ENCODE measurements at places on chromosomes 13 and 19. TPM values are rescaled to one million over a fixed set of nuclear protein-coding genes. Genes with fewer than 3 reads are reported as not detected.

DNA sequence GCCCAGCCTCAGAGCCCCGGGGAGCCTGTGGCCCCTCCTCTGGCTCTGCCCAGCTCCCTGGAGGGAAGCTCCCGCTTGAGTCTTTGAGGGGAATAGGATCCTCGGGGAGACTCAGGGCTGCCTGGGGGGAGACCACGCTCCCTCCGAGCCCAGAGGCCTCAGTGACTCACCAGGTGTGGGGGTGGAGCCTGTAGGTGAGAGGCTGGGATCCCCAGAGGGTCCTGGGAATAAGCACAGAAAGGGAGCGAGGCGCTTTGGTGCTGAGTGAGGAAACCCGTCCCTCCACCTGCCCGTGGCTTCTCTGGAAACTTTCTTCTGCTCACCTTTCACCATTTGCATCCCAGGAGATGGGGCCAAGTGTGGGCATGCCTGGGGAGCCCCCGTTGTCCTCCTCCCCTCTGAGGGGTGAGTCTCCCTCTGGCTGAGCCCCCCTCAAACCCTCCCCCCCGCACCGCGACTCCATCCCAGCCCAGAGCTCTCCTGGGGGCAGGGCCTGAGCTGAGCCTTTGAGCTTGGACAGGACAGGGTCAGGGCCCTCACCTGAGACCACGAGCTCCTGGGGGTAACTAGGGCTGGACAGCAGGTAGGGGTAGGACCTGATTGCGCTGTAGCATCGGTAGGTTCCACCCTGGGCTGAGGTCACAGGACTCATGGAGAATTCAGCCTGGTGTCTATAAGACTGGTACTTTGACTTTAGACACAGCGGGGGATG is 2.7 kb downstream of the LILRB5 start:
- no peak for DNase-seq

- DNase-seq = no peak
Observed at GRCh38 chr13:46598820-46599180, 45.8 kb downstream of the LRCH1 start.

GRCh38 chr19:5036698-5037563 is 68.0 kb downstream of the KDM4B start:
- DNase-seq = peak; percentile 51

GRCh38 chr13:105948143-105948542 is 587.3 kb downstream of the EFNB2 start:
- no peak for DNase-seq

GRCh38 chr19:41225238-41226052 is 6.4 kb downstream of the AXL start:
- DNase-seq = peak; percentile 99

- no peak for DNase-seq
Observed at GRCh38 chr19:37941782-37942515, 34.9 kb downstream of the SIPA1L3 start.

GRCh38 chr19:39917561-39918182 is 16.8 kb downstream of the FCGBP start:
- DNase-seq = no peak

- DNase-seq = no peak
Observed at GRCh38 chr19:677601-678436, 1.6 kb downstream of the FSTL3 start.

- DNase-seq = no peak
Observed at GRCh38 chr19:45045671-45046353, 7.0 kb downstream of the CLASRP start.

GRCh38 chr19:10682397-10683063 is 18.7 kb upstream of the QTRT1 start:
- no peak for DNase-seq

DNA sequence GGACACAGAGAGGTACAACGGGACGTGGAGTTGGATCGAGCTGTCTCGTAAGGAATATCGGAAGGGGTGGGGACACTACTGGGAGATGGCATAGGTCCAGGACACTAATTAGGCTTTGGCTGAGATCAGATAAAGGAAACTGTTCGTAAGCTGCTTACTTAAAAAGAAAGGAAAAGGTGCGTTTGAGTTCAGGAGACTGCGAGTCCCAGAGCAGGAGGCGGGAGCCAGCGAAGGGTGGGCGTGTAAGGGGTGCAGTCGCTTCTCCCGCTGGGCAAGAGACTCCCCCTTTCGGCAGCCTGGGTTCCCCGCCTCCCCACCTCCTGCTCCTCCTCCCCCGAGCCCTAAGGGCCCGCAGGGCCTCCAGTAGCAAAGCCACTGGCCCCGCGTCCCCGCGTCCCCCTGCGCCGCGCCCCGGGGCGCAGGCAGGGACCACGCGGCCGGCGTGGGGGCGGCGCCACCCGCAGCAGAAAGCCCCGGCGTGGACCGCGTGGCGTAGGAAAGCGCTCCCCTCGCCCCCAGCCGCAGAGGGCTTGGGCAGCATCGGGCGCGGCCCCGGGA is 547 bp downstream of the ABCC4 start:
- DNase-seq = peak; percentile 79

- no peak for DNase-seq
Observed at GRCh38 chr13:40094056-40094455, 438.6 kb downstream of the COG6 start.

DNA sequence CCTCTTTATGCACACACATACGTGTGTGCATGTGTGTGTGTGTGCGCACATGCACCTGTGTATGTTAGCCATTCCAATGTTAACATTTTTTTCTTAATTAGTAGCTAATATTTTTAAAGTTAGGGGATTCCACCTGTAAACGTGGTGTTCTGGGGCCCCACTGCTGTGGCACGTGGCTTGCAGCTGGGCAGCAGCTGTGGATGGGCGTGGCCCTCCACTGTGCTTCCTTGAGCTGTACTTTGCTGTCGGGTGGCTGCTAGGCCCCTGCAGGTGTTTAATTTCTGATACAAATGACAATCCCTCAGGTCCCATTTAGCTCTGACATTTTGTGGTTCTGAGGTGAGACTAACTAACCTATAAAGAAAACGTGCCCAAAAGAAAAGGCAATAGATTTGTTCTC is 58.9 kb upstream of the GJB6 start:
- no peak for DNase-seq

- DNase-seq = no peak
Observed at GRCh38 chr19:22595918-22596341, 38.2 kb upstream of the ZNF492 start.

DNA sequence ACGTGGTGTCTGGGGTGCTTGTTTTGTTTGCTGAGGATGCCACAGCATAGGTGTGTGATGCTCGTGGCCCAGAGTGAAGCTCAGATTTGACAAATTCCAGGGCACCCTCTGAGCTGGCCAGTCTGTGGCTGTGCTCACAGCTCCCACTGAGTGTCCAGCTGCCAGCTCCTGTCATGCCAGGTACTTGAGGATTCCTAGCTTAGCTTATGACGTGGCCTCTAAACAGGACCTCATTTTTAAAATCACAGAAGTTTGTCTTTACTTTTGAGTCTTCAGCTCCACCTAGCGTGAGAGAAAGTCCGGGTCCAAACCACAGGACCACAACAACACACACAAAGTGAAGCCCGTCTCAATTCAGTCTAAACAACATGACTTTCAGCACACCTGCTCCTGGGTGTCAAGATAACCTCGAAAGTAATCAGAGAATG is 117.3 kb downstream of the RAB20 start:
- DNase-seq = peak; percentile 77

GRCh38 chr13:110017379-110017778 is 231.0 kb upstream of the IRS2 start:
- peak; percentile 88 for DNase-seq

DNA sequence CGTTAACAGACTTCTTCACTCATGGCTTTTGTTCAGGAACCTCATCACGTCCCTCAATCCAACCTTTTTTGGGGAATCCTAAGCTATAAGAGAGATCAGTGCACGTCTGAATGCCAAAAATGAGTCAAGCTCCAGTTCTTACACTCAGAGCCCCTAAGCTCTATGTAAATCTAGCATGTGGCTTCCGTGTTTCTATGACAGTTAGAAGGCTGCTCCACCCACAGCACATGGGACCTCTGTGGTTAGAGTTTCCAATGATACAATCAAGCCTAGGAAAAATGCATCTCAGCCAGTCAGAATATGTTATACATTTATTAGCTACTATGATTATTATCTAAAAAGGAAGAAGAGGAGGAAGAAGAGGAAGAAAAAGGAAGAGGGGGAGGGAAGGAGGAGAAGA is 135.9 kb downstream of the ENOX1 start:
- no peak for DNase-seq

DNA sequence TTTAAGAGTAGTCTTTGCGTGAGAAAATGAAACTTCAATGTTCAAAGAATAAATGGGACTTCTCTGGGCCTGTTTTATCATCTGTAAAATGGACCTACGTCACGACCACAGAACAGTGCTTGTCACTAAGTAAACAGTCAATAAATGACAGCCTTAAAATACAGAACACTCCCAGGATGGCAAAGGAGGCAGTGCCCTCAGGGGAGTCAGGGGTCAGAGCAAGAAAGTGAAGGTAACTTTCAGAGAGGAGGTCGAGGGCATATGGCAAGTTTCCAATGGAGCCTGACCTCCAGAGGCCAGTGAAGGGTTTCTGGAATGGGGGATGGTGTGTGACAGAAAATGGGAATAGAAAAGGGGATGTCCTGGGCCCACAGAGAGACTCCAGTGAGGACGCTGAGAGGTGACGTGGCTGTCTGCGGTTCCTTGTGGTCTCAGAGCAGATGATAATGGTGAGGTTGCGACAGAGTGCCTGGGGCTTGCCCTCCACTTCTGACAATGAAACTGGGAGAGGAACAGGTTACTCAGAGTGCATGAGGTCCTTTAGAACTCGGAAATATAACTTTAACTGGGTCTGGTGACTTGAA is 91.8 kb downstream of the UBL3 start:
- peak; percentile 23 for DNase-seq

DNA sequence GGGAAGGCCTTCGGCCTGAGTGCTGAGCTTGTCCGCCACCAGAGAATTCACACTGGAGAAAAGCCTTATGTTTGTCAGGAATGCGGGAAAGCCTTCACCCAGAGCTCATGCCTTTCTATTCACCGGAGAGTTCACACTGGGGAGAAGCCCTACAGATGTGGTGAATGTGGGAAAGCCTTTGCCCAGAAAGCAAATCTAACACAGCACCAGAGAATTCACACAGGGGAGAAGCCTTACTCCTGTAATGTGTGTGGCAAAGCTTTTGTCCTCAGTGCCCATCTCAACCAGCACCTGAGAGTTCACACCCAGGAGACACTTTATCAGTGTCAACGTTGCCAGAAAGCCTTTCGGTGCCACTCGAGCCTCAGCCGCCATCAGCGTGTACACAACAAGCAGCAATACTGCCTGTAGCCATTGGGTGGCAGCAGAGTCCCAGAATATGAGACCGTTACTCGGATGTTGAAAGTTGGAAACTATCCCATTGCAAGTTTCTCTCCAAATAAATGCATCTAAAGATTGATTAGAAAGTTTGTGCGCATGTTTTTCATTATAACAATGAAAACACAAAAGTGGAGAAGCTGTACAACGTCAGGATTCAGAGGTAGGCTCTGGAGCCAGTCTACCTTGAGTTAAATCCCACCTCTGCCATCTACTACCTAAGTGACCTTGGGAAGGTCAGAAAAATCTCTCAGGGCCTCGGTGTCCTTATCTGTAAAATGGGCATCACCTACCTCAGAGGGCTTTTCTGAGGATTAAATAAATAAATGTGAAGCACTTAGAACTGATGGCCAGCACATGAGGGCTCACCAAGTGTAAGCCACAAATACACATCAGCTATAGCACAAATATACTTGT is 21.1 kb downstream of the ZNF473 start:
- DNase-seq = peak; percentile 21

DNA sequence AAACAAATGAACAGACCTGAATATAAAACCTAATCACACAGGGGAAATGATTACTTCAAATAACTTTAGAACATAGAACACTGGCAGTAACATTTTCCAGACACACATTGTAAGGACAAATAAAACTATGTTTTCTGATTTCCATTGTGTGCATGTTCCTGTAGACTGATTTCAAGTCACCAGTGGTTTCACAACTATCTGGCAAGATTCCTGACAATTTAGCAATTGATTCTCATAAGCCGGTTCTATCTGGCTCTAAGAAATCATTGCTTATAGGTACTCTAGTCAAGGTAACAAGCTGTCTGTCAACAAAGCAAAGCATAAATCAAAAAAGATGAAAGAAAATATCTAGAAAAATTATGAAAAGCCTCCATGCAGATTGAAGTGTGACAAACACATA is 19.6 kb upstream of the PCCA start:
- peak; percentile 58 for DNase-seq

GRCh38 chr19:18904334-18905057 is 8.5 kb upstream of the CERS1 start:
- no peak for DNase-seq

DNA sequence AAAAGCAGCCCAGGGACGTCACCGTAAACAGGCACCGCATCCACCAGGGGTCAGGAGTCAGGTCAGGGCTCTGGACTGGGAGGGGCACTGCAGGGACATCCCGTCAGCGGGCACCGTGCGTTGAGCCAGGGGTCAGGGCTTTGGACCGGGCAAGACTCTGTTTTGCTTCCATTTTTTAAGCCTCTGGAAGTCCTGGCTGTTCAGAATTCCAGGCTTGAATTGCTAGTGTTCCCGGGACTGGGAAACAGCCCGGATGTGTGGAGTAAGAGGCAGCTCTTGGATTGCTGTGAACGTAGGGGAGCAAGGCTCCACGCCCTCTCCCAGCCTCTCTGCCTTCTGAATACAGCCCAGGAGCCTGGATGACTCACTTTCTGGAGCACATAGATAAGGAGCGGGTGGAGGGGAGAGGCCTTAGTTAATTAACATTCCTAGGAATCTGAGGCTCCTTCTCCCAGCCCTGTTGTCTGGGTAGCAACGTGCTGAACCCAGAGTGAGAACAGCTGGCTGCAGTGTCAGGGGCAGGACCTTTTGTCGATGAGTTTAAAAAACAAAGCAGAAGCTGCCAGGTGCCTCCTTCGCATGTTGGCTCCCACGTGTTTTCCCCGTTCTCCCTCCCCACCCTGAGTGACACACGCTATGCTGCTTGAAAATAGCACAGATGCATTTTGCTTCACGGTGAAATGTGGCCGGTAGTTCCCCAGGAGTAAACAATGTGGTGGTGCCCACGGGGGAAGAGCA is 21.9 kb downstream of the ATP11A start:
- peak; percentile 100 for DNase-seq

- peak; percentile 3 for DNase-seq
Observed at GRCh38 chr13:65914716-65915115, 1315.4 kb downstream of the PCDH9 start.

DNA sequence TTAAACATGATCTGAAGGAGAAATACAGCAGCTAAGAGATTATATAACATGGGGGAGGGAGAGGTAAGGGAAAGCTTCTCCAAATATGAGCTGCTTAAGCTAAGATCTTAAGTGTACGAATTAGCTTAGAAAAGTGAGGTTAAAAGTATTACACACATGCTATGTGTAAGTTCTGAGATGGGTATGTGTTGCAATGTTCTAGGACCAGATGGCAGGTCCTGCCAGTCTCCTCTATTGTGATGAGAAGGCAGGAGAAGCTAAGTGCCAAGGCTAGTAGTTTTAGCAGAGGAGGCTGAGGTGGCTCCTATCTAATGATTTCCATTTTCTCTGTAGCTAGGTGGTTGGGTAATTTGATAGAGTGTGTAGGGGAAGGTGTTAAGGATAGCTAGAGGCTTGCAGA is 57.6 kb downstream of the MICU2 start:
- DNase-seq = peak; percentile 47

Gene KIR3DL3
- total RNA-seq = not detected

Gene PGPEP1
- 29.8 TPM for total RNA-seq

Gene MISP3
- total RNA-seq = under 0.01 TPM

Gene NKG7
- total RNA-seq = not detected

Gene LYPD3
- total RNA-seq = 0.43 TPM

Gene CRTC1
- 2.3 TPM for total RNA-seq

Measured in fibroblast of villous mesenchyme (primary cell).